ENCODE measurements at places on chromosomes 2 and 18. TPM values are rescaled to one million over a fixed set of nuclear protein-coding genes. Genes with fewer than 3 reads are reported as not detected.

GRCh38 chr2:152716805-152717227, 445 bp downstream of the PRPF40A start:
- DNase-seq: no peak

DNA sequence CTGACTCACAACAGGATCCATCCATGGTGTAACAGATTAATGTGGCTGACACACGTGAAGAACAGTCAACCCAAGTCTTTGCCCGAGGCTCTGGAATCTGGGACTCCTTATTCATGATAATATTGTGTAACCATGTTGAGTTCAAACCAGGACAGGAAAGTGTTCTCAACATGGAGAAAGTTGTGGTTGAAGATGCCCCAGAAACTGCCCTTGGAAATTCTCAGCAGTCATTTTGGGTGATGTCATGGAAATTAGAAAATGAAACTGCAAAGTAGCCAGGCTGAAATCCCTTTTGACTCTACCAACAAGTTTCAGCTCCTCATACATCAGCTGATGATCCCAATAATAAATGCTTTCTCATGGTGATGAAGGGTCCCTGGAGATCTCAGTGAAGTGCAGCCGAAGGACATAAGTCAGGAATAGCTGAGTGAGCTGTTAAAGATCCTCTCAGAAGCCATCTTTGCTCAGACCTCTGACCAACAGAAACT, 307.7 kb downstream of the TNS1 start:
- DNase-seq: no peak

GRCh38 chr2:112634153-112634873, 11.4 kb upstream of the SLC20A1 start:
- no peak for DNase-seq

DNA sequence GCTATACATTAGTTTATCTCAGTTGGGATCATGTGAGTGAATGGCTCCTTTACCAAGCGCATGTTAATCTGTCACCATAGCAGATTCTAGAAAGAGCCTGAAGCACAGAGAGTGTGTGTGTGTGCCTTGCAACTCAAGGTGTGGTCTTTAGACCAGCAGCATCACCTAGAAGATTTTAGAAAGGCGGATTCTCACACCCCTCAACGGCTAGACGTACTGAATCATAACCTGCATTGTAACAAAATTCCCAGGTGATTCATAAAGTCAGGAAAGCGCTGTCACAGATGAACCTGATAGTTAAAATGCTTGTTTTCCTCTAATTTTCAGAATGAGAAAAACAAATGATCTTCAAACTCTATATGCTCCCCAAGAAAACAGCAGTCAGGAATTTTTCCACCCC, 45.5 kb upstream of the MAPRE2 start:
- no peak for DNase-seq

FMNL2 gene
- 30.3 TPM for total RNA-seq

FBXO41 gene
- 15.4 TPM for total RNA-seq

GALR1 gene
- 0.07 TPM for total RNA-seq

CXCR1 gene
- total RNA-seq: not detected

SERPINB10 gene
- total RNA-seq: not detected

TRIB2 gene
- total RNA-seq: 36.2 TPM
